NCI-H82 (cell line): ENCODE measurements at places on chromosomes 3 and 15.
A peak's percentile ranks its signal among the peaks of the same experiment; 100 is the strongest.

GRCh38 chr15:59906046-59906445 is 98.1 kb upstream of the FOXB1 start:
- DNase-seq, result no peak

DNA sequence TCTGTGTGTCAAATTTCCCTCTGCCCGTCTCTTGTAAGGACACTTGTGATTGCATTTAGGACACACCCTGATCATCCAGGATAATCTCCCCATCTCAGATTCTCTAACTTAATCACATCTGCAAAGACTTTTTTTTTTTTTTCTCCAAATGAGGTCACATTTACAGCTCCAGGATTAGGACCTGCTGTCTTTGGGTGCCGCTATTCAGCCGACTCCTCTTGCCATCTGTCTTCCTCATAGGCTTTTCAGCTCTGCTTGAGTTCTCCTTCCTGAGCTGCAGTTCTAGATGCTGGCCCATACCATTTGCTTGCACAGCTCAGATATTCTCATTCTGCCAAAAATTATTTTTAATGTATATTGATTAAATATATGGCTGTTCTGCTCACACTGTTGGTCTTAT is 94.3 kb upstream of the TLE3 start:
- DNase-seq, result peak; percentile 98

- no peak for DNase-seq
Observed at GRCh38 chr3:114126461-114126860, 52.4 kb downstream of the DRD3 start.

GRCh38 chr3:42192334-42193200 is 73.4 kb downstream of the CCK start:
- no peak for DNase-seq

GRCh38 chr15:93467337-93467736 is 378.3 kb upstream of the RGMA start:
- peak; percentile 98 for DNase-seq

- DNase-seq, result peak; percentile 54
Observed at GRCh38 chr3:97823046-97824004, 1.5 kb downstream of the CRYBG3 start.

DNA sequence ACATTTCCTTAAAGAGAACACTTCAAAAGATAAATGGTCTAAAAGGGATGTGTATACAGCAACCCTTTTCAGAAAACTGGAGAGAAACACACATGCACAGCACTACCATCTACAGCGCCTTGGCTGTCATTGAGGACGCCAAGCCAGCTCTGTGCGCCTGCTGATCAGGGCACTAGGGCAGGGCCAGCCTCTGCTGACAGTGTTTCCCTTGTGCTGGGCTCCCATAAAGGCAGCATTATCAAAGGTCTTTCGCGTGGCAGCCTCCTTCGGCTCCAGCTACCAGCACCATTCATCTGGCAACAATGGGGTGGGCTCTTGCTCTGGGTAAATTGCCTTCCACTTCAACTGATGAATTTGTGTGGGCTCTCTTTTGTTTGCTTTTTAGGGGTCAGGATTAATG is 53.4 kb downstream of the LDHAL6B start:
- no peak for DNase-seq

DNA sequence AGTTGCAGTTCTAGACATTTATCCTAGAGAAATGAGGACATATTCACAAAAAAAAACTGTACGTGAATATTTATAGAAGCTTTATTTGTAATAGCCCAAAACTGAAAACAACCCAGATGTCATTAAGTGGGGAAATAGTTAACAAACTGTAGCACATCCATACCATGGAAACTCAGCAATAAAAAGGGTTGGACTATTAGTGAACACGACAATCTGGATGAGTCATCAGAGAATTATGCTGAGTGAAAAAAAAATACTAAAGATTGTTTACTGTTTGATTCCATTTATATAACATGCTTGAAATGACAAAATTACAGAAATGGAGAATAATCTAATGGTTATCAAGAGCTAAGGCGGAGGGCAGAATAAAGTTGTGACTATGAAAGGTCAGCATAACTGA is 59.5 kb downstream of the CPA3 start:
- DNase-seq, result no peak

GRCh38 chr3:25130724-25131520 is 297.1 kb upstream of the RARB start:
- DNase-seq, result no peak

DNA sequence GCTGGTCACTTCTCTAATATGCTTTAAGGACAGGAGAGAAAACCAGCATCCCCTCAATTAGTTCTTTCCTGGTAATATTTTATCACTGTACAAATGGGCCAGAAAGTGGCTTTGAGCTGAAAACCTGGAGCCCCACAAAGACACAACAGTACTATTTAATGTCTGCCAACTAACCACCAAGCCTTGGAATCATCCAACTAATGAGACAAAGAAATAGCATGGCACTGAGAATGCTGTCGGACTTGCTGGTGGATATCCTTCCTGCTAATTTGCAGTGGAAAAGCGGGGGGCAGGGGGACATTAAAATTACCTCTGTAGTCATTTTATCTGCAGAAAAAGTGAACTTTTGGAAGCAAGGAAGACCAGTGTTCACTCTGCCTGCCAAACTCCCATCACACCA is 288.5 kb downstream of the KBTBD8 start:
- no peak for DNase-seq

GRCh38 chr3:25899352-25900101 is 109.6 kb downstream of the OXSM start:
- peak; percentile 38 for DNase-seq

GRCh38 chr15:51060030-51060673 is 34.6 kb downstream of the TNFAIP8L3 start:
- DNase-seq, result no peak

GRCh38 chr15:89976246-89976600 is 24.9 kb upstream of the ZNF710 start:
- no peak for DNase-seq
